Tibial nerve (tissue), 4 donors: ENCODE measurements at places on chromosomes 16 and 17. TPM values are rescaled to one million over a fixed set of nuclear protein-coding genes. Genes with fewer than 3 reads are reported as not detected.
A peak's percentile ranks its signal among the peaks of the same experiment; 100 is the strongest.

- DNase-seq = no peak
- H3K4me1 ChIP-seq = no peaks in the 10 kb centered on the region
- no peaks in the 10 kb centered on the region for H3K36me3 ChIP-seq
- H3K27me3 ChIP-seq = no peaks in the 10 kb centered on the region
Measured at GRCh38 chr17:62188713-62189112, 123.6 kb upstream of the MED13 start.

GRCh38 chr16:30567991-30568638 lies 3.4 kb downstream of the ZNF688 start:
- H3K27ac ChIP-seq = no peak overlapping the region
- H3K4me3 ChIP-seq = no peak overlapping the region
- no peaks in the 10 kb centered on the region for H3K4me1 ChIP-seq
- no peak for DNase-seq
- H3K36me3 ChIP-seq = no peaks in the 10 kb centered on the region

DNA sequence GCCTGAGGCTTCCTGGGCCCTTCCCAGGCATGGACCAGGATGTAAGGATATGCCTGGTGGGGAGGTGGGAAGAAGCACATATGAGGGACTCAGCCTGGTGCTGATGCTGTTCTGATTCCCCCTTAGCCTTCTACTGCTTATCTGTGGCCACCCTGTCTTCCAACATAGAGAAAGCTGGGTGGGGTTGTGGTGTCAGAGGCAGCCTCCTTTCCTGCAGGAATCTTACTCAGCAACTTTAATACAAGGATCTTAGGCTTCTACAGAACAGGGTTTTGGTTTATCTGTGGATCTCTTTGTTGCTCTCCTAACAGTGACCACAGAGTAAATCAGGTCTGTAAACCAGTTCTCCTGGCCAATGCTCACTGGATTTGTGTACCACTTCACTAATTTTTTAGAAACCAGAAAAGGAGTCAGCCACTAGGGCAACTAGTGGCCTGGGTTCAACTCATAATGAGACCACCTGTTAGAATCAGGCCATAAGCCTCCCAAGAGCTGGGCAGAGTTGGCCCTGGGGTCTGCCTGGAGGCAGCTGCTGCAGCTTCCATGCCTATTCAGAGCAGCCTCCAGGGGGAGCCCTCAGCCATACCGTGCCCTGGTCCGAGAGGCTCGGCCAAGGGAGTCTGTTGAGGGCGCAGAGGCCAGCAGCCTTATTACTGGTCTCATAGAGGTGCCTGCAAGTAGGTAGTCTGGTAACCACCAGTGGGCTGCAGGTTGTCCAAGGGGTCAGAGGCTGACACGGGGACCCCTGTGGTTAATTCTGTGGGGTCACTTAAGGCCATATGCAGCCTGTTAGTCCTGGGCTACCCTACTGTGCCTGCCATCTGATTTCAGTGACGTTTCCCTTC lies 7.1 kb downstream of the HAS3 start:
- peak; percentile 32 for DNase-seq
- H3K27me3 ChIP-seq = peaks cover 7% of the 10 kb centered on the region
- H3K4me1 ChIP-seq = peaks cover 4% of the 10 kb centered on the region
- H3K4me3 ChIP-seq = no peak overlapping the region

- H3K4me1 ChIP-seq = no peaks in the 10 kb centered on the region
- no peak overlapping the region for H3K4me3 ChIP-seq
- DNase-seq = no peak
- no peak overlapping the region for H3K27ac ChIP-seq
Measured at GRCh38 chr17:61537264-61537771, 53.7 kb downstream of the NACA2 start.

The CNTNAP1 gene
- 9.4 TPM for total RNA-seq
